ENCODE measurements at places on chromosomes 3 and 15. TPM values are rescaled to one million over a fixed set of nuclear protein-coding genes. Genes with fewer than 3 reads are reported as not detected.

- H3K27me3 ChIP-seq: no peaks in the 10 kb centered on the region
- H3K27ac ChIP-seq: no peak overlapping the region
- peaks cover 11% of the 10 kb centered on the region for H3K4me1 ChIP-seq
- DNase-seq: no peak
These were observed 32.3 kb downstream of the B3GNT5 start for GRCh38 chr3:183285318-183285717.

Gene TM6SF1
- total RNA-seq: 1.6 TPM

Gene STRIT1
- total RNA-seq: not detected

- no peak overlapping the region for H3K27ac ChIP-seq
- no peaks in the 10 kb centered on the region for H3K27me3 ChIP-seq
- no peaks in the 10 kb centered on the region for H3K4me1 ChIP-seq
- peaks cover 2% of the 10 kb centered on the region for H3K36me3 ChIP-seq
- DNase-seq: no peak
- no peak overlapping the region for H3K4me3 ChIP-seq
These were observed 164.8 kb upstream of the BHLHE40 start for GRCh38 chr3:4814305-4814903.

DNA sequence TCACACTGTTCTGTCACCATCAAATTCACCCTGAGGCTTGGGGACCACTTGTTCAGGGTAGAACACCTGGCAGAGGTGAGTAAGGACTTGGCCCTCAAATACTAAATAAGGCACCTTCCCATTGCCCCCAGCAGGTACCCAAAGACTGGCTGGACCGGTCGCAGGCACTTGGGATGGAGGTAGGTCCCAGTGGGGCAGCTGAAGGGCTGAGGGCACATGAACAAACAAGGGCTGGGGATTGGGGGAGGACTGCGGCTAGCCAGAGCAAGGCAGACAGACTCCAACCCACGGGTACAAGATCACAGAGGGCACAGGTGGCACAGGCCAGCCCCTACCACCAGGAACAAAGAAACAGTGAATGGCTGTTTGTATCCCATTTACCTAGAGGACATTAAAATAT, 1.9 kb downstream of the MRPS25 start:
- no peak overlapping the region for H3K27ac ChIP-seq
- H3K4me3 ChIP-seq: no peak overlapping the region

All from B cell (primary cell).